ENCODE measurements at places on chromosomes 12 and 14. TPM values are rescaled to one million over a fixed set of nuclear protein-coding genes. Genes with fewer than 3 reads are reported as not detected.

WNT5B gene
- not detected for total RNA-seq

RFX4 gene
- total RNA-seq = not detected

PPP1R3E gene
- total RNA-seq = 16.2 TPM

GRIP1 gene
- 1.3 TPM for total RNA-seq

SLC7A7 gene
- 0.70 TPM for total RNA-seq

USP30 gene
- total RNA-seq = 8.4 TPM

WDHD1 gene
- 56.3 TPM for total RNA-seq

AQP2 gene
- not detected for total RNA-seq

KRT74 gene
- total RNA-seq = not detected

B4GALNT1 gene
- total RNA-seq = 2.9 TPM

FAM90A1 gene
- total RNA-seq = not detected

BMAL2 gene
- 22.4 TPM for total RNA-seq

HOXC6 gene
- total RNA-seq = not detected

CIT gene
- 17.6 TPM for total RNA-seq

GALNT16 gene
- total RNA-seq = not detected
